ENCODE measurements at places on chromosomes 7 and 10.

DNA sequence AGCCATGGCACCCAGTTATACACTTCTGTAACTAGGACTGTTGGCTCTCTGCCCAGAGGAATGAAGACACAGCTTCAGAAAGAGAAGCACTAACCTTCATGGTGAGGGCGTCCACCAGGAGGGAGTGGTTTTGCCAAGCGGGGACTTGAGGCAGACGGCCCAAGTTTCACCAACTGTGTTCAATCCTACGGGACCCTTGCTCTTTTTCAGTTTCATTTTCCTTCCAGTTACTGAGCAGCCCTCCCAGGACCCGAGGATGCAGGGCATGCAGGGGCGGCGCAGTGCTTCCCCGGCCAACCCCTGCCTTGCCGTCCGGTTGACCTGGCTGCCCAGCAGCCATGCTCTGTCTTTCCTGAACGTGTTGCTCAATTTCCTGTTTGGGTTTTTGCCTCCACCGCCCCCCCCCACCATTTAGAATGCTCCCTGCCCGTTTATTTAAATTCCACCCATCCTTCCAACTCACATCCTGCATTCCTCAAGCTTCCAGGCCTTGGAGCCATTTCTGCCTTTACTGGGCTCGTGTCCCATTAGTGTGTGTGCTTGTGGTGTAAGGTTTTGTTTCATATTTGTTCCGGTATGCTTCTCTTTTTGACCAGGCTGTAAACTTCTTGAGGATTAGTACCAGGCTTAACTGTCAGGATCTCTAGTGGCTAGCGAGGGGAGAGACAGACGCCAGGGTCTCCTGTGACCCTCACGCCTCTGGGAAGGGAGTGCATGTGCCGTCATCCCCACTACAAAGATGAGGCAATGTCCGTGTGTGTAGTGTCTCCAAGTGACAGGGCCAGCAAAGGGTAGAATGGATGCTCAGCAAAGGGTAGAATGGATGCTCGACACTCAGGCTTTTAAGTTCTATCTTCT lies 31.6 kb downstream of the IL15RA start:
- DNase-seq, result no peak

GRCh38 chr10:77371848-77372799 lies 265.5 kb downstream of the KCNMA1 start:
- no peak for DNase-seq

DNA sequence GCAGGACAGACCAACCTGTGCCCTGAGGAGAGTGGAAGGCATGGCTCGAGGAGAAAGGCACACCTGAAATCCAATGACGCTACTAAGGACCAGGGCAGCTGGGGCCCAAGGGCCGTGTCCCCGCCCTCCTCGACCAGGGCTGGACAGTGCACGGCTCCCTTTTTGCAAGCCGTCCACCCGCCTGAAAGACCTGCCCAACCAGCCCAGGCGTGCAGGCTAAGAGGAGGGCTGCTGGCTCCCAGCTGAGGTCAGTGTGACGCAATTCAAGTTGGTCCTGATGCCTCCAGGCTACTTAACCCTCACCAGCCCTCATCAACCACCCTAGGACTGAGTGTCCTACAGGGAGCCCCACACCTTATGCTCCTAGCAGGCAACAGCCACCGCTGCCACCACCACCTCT lies 69.3 kb downstream of the DLG5 start:
- no peak for DNase-seq

DNA sequence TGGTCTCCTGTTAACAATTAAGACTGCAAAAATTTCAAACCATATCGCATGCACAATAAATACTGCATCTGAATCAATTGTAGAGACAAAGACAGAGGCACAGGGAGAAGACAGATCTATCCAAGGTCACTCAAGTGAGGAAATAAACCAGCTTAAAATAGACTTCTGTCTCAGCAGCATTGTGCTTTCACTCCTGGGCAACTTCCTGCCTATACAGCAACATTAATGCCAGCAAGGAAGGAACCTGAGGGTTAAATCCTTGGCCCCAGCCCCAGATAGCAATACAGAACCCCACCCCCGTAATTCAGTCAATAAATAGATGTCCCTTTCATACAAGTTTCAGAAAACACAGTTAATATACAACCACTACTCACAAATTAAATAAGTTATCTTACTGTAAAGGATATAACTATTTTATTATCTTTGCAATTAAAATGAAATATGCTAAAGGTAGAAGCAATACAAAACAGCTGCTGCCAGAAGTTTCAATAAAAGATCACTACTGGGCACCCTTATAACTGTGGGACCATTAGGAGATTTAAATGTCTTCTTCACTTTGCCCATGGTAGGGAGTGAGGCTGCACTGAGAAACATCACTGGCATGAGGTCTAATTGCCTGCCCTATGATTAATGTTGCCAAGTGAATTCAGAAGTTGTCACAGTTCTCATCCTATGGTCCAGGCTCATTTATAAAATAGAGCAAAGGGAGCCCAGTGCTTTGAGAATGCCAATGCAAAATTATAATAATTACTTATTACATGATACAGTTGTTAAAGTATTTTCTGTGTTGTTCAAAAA lies 49.4 kb downstream of the CAV1 start:
- DNase-seq, result no peak

DNA sequence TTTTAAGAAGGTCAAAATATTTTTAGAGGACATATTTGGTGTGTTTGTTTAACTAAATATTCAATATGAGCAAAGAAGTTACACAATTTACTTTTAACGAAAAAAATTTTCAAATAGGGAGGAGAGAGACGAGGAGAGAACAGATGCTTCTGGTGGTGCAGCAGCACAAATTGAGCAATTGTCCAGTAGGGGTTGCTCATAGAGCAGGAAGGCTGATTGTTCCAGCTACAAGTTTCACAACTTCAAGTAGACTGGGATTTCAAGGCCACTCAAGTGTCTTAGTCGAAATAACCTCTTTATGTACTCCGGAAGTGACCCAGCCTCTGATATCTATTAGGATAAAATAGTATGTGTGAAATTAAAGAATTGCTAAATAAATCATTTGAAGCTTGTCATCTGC lies 197.9 kb downstream of the HDAC9 start:
- DNase-seq, result no peak

DNA sequence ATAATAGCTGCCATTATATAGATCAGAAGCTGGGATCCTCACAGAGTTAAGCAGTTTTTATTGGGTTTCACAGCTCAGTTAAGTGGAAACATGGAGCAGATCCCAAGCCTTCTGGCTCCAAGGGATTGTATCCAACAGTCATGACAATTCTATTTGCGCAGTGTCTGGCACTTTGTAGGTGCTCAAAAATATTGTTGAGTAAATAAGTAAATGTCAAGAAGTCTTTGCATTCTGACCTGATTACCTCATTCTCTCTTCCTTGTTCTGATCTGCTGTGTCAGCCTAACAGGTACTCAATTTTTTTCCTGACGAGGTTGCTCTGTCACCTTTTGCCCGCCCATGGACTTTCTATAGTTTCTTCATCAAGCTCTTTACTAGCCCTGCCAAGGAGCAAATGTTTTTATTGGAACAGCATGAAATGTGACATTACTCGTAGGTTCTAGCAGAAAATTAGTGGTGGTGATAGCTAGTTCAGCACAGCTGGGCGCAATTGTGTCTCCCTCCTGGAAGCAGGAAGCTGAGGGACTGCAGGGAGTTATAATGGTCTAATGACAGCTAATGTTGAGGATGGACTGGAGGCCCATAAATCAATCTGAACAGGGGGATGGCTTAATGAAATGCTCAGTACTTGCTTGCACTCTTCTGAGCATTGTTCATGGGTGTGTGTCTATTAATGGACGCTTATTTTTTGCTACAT lies 680.2 kb downstream of the CCSER2 start:
- no peak for DNase-seq

DNA sequence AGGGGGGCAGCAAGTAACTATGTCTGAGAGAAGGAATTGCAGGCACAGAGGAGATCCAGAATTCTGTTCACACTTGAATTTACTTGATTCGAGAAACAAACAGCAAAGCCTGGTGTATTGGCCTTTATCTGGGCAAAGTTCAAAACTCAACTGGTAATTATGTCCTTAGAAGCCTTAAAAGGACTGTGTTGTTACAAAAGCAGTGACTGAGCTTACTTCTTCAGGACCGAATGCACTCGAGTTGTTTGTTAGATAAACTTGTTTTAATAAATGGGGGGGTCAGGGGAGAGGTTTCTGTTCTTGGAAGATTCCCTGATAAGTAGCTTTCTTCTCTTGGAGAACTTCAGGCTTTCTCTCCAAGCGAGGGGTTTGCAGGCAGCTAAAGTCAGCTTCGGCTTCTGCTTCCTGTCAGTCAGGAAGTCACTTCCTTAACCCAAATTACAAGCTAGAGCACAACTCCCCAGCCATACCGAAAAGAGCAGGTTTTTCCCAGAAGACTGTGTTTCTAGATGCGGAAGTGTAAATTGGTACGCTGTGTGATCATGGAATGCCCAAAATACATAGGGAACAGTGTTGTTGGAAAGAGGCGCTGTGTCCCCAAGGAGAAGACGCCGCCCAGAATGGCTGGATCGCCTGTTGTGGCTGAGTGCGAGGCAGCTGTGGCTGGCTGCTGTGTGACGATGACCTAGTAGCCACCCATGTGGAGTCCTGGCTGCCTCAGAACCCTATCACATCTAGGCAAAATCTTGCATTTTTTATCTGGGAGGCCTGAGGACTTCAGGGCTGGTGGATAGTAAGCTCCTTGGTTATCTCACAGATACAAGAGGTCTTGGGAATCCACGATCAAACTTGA lies 110.4 kb downstream of the TCF7L2 start:
- no peak for DNase-seq

DNA sequence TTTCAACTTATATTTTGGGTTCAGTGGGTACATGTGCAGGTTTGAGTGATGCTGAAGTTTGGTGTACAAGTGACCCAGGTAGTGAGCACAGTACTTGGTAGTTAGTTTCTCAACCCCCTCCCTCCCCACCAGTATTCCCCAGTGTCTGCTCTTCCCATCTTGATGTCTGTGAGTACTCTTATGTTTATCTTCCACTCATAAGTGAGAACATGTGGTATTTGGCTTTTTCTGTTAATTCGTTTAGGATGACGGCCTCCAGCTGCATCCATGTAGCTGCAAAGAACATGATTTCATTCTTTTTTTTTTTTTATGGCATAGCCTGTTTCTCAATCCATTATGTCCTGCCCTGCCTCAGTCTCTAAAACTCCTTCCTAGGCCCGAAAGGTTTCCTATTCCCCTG lies 222.1 kb downstream of the WDR37 start:
- DNase-seq, result no peak

DNA sequence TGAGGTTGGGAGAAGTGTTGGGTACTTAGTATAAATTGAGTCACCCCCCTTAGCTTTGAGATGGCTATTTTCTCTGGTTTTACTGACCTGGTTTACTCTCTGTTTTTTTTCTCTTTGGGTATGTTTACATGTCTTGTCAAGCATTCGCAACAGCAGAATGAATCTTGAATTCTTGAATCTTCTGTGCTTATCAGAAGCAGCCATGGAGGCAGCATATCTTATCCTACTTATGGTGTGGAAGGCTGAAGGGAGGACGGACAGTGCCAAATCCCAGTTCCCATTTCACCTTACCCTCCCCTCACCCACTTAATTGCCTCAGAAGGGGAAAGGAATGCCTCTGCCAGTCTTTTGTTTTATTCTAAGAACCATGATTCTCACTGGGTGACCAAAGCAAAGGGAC lies 3.7 kb downstream of the SND1 start:
- DNase-seq, result no peak

DNA sequence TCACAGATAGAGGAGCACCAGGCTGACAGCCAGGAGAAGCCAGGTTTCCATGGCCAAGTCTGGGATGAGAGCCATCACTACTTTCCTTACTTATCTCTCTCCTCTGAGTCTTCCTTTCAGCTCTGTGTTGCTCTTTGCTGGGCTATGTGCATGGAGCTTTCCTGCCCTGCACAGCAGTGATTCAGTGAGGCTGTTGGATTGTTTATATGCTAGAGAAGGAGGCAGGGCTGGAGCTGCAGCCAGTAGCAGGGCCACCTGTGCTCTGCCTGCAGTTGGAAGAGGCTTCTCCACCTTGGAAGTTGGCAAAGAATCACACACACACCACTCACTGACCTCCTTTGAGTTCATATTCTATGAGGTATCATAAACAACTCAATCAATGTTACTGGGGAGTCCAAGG lies at the start of gene CYP3A4:
Gene CYP3A4, minus strand, starts transcription at position 178 of the 400 bp plus-strand sequence. Its CDS starts 103 bp downstream, at position 75.
- DNase-seq, result no peak

DNA sequence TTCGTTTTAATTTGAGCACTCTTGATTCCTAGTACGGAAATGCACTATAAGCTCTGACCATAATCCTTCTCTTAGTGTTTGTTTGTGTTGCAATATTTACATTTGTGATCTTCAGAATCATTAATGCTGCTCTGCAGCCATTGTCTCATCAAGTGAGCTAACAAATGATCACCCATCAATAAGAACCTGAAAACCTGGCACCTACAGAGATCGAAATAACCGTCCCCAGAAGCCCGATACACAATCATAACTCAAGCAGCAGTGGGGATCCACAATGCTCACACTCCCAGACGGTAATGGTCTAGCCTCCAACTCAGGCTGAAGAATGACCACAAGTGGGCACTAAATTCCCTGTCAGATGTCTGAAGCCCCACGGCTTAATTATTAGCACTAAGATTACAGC lies 156.0 kb upstream of the NFE2L3 start:
- no peak for DNase-seq

DNA sequence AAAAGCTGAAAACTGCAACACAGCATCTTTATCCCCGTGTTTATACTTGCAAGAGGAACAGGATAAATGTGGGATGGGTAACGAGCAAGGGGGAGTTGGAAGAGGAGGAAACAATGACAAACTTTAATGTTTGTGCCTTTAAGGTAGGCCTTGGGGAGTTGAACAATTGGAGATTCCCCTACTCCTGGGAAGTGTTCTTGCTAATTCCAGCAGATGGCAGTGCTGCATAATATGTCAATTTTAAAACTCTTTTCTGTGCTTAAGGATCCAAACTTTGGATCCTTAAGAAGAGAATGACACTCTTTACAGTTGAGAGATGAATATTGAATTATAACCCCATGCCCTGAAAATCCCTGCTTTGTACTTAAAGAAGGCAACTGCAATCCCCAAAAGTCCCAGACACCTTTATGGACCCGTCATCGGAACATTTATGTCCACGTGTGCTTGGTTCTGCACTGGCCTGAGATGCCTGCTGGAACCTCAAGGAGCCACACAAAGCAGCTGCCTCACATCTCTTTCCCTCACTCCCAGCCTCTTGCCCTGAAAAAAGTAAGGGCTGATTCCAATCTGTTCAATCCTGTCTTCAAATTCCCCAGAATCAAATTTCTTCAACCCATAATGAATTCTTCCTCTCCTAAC lies 12.0 kb downstream of the IFIT5 start:
- no peak for DNase-seq

DNA sequence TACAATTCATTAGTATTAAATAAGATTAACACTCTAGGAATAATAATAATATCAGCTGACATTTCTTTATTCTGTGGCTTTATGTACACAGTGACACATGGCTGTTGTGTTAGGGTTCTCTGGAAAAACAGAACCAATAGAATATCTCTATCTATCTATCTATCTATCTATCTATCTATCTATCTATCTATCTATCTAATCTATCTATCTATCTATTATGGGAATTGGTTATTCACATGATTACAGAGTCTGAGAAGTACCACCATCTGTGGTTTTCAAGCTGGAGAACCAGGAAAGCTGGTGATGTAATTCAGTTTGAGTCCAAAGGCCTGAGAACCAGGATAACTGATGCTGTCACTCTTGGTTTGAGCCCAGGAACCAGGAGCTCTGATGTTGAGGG lies 194.1 kb upstream of the MTPN start:
- no peak for DNase-seq

GRCh38 chr10:96082748-96083147 lies 39.4 kb downstream of the CCNJ start:
- no peak for DNase-seq

GRCh38 chr10:70440296-70441160 lies 953 bp downstream of the NODAL start:
- DNase-seq, result no peak

Data from stimulated activated CD8-positive, alpha-beta memory T cell treated with anti-CD3 and anti-CD28 coated beads, Interleukin-15, amount 100 ng/mL, for 24 hours (primary cell).